ENCODE measurements at places on chromosomes 2 and 18. TPM values are rescaled to one million over a fixed set of nuclear protein-coding genes. Genes with fewer than 3 reads are reported as not detected.
A peak's percentile ranks its signal among the peaks of the same experiment; 100 is the strongest.

IFIH1 gene
- total RNA-seq = 7.7 TPM

MRO gene
- 6.5 TPM for total RNA-seq

DNA sequence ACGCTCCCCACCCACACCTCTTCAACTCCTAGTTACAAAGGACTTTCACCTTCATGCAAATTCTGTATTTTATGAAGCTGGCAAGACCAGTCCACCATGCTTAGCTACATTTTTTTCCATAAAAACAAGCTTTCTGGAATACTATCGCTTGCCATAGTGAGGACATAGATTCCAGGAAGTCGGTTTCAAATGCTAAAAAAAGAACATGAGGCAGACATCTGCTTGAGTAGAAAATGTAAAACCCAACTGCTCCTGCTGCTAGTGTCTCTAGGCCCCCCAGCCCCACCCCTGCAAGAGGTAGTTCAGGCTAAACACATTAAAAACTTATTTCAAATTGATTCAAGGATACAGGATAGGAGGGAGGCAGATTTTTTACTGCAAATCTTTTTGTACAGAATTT is 148.9 kb downstream of the SMAD2 start:
- DNase-seq = no peak

DNA sequence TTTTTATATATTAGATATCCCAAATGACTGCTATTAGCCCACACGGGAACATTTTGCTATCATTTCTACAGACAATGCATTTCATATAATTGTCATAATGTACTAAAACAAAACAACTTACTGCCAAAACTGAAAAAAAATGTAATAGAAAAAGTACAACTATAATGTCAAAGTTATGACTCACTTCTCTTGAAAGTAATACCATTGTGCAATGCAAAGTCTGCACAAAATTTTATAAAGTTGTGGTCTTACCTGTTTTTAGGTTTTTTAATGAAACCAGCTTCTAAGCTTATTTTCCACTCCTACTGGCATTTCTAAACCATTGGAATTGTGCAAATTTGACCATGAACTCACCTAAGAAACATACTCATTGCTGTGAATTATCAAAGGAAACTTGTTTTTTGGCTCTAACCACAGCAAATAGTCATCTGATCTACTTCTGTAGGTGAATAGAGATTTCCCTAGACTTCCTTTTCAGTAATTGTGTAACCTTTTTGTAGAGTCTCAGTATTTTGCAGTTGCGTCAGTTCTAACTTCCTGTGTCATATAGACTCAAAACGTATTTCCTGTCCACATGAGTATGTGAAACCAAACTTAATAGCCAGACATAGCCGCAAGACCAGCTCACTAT is 31.9 kb upstream of the TFPI start:
- peak; percentile 60 for DNase-seq

GRCh38 chr2:150681120-150681804 is 193.8 kb upstream of the RND3 start:
- DNase-seq = peak; percentile 93

Measured in fibroblast of the aortic adventitia (primary cell).